ENCODE measurements at places on chromosomes 4 and X. TPM values are rescaled to one million over a fixed set of nuclear protein-coding genes. Genes with fewer than 3 reads are reported as not detected.

BEX1 gene
- total RNA-seq = not detected

PCYT1B gene
- not detected for total RNA-seq

MPP1 gene
- 40.1 TPM for total RNA-seq

DCLK2 gene
- 5.2 TPM for total RNA-seq

STBD1 gene
- 10.6 TPM for total RNA-seq

Data from SJSA1 (cell line).